ENCODE measurements at places on chromosomes 5 and 9.

DNA sequence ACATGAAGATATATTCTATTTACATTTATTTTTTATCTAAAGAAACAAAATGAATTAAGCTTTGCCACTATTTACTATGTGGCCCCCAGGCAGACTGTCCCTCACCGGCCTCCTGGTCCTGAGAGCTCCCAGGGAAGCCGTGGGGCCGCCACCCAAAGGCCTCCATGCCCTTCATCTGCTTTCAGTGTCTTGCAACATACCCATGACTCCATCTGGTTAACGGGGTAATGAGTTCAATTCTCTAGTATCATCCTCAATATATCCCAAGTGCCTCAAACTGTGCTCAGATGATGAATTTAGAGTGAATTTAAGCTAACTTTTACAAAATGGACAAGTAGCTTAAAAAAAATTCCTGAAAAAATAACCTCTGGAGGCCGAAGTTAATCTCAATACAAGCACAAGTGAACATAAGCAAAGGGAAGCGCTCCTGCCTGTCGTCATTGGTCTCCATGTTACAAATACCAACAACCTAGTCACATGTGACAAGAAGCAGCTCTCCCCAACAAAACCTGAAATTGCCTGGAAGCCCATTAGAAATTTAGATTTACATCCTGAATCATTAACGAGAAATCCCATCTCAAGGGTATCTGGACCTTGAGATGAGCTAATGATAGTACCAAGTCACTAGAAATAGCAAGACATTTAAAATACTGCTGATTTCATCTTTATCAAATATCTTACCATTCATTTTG, 26.1 kb downstream of the DAP start:
- no peak for DNase-seq

- no peak for DNase-seq
Observed at GRCh38 chr5:136000932-136001331, 27.9 kb upstream of the TGFBI start.

DNA sequence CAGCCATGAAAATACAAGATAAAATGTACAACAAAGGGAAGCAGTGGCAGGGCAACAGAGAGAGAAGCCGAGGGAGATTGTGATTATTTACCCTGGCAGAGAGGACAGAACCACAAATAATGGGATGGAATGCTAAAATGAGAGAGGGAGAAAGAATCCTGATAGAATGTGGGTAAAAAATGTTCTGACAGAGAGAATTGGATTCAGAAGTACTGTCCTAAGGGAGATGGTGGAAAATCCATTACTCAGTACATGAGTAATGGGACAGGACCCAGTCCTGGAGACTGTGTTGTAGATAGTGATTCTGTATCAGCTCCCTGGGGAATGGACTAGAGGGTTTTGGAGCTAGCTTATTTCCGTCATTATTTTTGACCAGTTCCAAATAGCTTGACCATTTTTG, 831.5 kb downstream of the MAT2B start:
- DNase-seq: no peak

- no peak for DNase-seq
Observed at GRCh38 chr5:133938929-133939328, 29.5 kb downstream of the C5orf15 start.

DNA sequence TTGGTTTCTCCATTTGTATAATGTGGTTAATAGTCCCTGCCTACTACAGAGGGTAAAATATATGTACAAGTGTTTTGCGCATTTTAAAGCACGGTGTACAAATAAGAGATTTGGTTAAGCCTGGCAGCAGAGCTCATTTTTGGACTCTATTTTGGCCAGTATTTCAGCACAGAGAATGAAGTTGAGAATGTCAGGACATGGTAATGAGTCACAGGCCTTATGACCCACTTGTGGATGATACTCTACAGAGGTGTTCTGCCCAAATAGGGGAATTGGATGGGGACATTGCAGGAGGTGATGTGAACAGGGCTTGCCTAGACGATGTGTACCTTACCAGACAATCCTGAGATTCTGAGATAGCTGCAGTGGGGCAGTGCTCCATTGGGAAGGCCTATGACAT, 50.6 kb downstream of the MELK start:
- no peak for DNase-seq

DNA sequence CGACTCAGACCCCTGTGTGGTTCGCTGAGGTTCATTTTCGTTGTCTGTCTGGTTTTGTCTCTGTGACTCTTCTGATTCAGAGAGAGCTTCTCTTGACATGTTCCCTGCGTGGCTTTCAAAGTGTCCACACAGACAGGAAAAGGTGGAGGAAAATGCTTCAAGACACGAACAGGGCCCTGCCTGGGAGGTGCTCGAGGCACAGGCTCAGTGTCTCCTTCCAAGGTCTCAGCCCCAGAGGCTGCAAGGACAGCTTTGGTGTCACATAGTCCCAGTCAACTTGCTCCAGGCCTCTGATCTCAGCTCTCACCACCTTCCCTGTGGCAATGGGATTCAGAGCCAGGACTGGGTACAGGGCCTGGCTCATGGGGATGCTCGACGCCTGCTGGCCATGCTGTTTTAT, 51.6 kb upstream of the SARDH start:
- no peak for DNase-seq

GRCh38 chr5:173940269-173940668, 48.7 kb upstream of the C5orf47 start:
- DNase-seq: no peak

DNA sequence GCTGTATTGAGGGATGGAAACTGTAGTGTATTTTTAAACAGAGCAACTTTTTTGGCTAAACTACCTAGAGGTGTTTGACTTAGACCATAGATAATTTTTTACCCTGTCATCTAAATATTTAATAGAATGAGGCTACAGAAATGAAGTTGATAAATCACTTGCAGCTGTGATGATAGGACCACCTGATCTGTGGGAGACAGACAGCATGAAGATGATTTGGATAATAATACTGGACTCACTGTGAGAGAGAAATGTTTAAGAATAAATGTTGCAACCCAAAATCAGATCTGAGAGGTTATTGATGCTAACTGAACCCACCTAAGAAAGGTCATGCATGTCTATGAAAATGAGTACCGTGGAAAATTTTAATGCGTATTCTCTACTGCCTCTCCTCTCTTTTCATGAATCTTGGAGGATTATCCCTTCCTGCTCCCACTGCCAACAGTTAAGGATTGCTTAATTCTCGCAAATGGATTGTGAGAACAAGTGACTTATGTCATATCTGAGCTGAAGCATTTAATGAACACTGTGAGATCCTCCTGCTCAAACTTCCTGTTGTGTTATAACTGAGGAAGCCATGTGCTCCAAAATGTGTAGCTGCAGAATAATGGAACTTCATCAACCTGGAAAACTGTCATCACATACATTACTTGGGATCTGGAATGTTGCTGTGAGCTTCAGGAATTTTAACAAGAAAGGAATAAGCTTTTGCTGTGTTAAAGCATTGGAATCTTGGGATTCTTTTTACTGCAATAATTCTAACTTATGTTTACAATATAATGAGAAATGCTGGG, 617.9 kb upstream of the CDH18 start:
- DNase-seq: no peak

GRCh38 chr5:4348423-4348822, 752.8 kb downstream of the IRX1 start:
- DNase-seq: no peak

- DNase-seq: no peak
Observed at GRCh38 chr9:2120926-2121689, 106.0 kb downstream of the SMARCA2 start.

GRCh38 chr9:116020801-116021200, 132.8 kb upstream of the PAPPA start:
- no peak for DNase-seq

DNA sequence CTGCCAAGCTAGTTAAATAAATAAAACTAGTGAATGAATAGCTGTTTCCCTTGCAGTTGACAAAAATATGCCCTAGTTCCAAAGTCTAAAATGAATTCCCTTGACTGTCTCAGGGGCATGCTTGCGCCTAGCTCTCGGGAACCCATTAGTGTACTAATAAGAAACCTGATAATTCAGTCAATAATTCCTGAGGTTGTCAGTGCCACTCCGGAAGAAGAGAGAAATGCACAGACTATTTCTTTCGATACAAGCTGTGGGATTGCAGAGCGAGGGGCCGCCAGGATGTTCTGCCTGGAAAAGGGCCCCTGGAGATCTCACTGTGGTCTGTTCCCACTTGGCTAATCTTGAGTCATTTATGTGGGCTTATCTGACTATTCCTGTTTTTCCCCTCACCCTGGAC, 56.4 kb upstream of the LARP1 start:
- no peak for DNase-seq

- no peak for DNase-seq
Observed at GRCh38 chr9:95383845-95384244, 66.3 kb upstream of the FANCC start.

GRCh38 chr5:150765011-150765798, 6.4 kb upstream of the DCTN4 start:
- DNase-seq: no peak

DNA sequence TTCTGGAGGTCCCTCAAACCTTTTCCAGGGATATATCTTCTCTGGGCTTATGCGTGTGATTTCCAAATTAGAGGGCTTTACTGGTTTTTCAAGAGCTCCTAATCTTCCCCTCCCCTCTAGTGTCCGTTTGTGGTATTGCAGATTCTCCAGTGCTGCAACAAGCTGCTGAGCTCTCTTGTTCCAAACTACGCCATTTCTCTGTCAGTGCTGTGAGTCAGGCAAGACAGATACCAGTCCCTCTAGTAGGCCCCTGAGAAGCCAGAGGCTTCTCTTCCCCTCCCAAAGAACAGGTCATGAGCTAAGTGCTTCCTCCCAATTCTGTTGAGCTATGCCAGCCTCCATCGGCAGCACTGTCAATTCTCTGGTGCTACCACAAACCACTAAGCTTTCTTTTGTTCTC, 149.5 kb downstream of the FANCC start:
- no peak for DNase-seq

DNA sequence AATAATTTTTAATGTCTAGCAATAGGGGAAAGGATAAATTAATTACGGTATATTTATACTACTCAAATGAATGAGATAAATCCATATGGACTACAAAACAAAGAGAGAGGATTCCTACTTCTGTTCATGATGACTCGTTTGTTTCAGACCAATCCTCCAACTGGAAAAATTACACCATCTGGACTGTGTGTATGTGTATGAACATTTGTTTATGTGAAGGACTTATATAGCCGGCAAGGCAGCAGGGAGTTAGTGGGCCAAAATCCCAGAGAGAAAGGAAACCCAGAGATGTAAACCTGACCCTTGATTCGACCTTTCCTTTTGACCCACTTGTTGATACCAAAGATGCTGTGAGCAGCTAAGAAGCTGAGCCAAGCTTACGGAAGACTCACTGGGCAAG, 20.1 kb downstream of the PDE6A start:
- DNase-seq: no peak

DNA sequence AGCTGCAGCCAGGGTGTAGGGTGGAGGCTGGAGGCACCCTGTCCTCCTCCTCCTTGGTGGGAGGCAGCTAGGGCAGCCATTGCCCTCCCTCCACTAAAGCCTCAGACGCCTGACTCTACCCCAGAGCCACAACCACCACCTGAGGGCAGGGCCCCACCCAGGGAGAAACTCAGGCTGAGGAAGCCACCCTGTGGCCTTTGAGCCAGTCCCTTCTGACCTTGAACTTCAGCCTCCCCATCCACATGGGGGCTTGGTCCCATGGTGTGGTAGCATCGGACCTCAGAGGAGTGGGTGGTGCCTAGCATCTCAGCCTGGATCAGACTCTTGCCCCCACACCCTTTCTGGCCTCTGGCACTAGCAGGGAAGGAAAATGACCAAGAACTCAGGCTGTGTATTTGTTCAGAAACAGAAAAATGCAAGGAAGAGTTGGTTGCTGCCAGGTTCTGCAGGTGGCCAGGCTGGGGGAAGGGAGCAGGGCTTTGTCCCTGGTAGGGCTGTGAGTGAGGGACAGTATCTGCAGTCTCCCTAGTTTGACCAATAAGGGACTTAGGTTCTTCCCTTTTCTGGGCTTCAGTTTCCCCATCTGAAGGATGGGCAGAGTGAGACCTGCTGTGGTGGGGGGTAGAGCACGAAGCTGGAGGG, 3.2 kb downstream of the DAB2IP start:
- no peak for DNase-seq

- no peak for DNase-seq
Observed at GRCh38 chr5:67799732-67800234, 415.8 kb upstream of the PIK3R1 start.

DNA sequence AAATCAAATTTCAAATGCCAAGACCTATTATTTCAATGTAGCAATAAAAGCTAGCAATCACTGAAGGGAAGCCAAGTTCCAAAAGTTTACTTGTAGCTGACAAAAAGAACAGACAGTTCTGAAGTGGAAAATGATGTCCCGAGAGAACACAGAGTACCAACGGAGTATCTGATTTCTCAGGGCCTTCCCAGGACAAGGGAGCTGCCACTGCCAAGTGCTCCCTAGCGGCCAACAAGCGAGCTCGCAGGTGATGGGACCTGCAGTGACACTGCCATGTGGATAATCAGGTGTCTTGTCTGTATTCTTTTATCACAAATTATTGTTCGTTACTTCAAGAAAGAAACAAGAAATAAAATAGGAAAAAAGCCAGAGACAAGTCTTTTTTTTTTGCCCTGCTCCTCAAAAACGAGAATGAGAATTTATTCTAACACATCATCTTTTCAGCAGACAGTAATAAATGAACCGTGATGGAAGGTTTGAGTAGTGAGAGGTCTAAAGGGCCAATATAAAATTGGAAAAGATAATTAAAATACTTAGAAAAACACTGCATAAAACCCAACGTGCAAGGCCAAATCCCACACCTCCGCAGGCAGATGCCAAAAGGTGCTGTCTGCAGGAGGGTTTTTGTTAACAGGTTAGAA, 159.4 kb downstream of the MYO10 start:
- no peak for DNase-seq

- no peak for DNase-seq
Observed at GRCh38 chr9:130043654-130044623, 950 bp upstream of the FNBP1 start.

DNA sequence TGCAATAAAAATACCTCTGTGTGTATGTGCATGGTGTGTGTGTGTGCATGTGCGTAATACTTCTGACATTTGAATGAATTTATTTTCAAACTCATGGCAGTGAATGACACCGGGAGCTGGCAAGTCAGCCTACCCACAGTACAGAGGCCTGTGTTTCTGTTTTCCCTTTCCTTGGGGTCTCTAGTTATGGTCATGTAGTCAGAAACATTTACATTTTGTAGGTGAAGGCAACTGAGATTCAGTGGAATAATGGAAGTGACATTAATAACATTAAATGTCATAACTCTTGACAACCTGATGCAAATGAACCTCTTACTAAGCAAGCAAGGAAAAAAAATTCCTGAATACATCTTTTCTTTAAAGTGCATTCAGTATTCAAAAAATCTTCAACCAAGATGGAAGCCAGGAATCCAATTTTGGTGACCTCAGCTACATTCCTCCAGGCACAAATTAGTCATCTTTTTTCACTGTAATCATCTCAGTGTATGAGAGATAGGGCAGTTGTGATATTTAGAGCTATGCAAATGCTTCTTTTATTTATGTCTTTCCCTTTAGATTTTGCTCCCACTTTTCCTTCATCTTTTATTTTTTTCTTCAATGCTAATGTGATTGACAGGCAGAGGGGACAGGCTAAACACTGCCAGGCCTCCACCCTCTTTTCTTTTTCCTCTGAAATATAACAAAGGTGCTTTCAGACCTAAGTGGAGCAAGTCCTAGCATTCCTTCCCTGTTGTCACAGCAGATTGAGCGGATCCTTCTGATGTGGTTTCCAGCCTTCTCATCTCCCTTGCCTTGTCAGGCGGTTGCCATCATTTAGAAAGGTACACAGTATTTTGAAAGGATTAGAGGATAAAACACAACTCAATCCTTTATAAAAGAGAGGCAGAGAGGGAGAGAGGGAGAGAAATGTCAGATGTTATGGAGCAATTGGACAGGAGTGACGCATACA, 569.8 kb upstream of the ADAMTS16 start:
- DNase-seq: no peak

GRCh38 chr9:26234865-26235264, 556.6 kb upstream of the TUSC1 start:
- no peak for DNase-seq
